Mammary epithelial cell (primary cell): ENCODE measurements at places on chromosomes 1 and 21. TPM values are rescaled to one million over a fixed set of nuclear protein-coding genes. Genes with fewer than 3 reads are reported as not detected.

TLR5 gene
- total RNA-seq = 0.64 and 1.5 TPM in 2 replicates

TNFRSF18 gene
- 0.67 TPM for total RNA-seq

MTARC2 gene
- 3.7 TPM for total RNA-seq

PTPN14 gene
- total RNA-seq = 157 TPM

SLAMF1 gene
- total RNA-seq = not detected

SMG5 gene
- 76.7 TPM for total RNA-seq
